ENCODE measurements at places on chromosomes 3 and 15. TPM values are rescaled to one million over a fixed set of nuclear protein-coding genes. Genes with fewer than 3 reads are reported as not detected.

Gene ERC2
- total RNA-seq: 1.3 TPM

Gene UACA
- 19.4 TPM for total RNA-seq

DNA sequence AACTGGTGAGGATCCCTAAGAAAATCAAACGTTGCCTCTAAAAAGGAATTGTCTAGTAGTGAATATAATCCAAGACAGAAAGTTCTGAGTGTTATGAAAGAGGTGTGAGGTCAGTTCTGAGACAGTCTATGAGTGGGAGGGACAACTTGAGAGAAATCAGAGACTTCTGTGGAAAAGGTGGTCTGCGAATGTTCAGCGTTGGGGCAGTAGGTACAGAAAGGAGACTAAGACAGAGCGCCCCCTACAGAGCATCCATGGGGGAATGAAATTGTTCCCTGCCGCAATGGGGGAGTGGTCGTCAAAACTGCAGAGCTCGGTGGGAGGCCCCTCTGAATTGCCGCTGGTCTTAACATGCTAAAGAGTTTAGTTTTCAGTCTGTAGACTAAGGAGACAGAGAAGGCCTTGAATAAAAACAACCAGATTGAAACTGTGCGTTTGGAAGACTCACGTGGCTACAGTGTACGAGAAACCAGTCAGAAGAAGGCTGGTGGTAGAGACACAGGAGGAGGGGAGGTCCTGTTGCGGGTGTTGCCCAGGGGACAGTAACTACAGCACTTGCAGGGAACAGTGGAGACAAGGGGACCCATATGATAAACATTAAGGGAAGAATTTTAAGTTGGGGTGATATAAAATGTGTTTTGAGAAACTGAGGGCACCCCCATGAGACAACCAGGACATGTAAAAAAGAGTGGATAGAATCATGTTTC is 6.9 kb downstream of the TNIK start:
- DNase-seq: no peak

Gene BCL2A1
- total RNA-seq: 5.2 TPM

Gene VGLL3
- total RNA-seq: 7.8 TPM

Gene RASL12
- 1.6 TPM for total RNA-seq

DNA sequence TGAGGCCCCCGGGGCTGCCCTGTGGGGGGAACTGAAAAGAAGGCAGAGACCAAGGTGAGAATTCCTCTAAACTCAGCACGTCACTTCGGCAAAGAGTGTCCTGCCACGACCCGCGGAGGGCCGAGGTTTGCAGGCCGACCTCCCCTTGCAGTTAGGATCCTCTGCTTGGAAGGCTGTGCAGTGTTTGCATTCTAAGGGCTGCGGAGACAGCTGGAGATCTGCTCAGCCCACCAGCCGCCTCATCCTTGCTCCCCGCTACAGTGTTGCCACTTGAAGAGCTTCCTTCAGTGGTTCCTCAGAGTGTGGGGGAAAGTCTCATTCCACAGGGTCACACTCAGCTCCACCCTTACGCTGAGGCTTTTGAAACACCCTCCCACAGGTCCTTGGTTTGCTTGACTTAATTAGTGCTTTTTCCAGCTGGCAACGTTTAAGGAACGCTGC is 10.8 kb downstream of the SLC51A start:
- DNase-seq: no peak

- no peak for DNase-seq
These were observed 177.8 kb downstream of the SERPINI1 start for GRCh38 chr3:167913219-167913835.

Gene NEO1
- 22.1 TPM for total RNA-seq

Gene XCR1
- 0.04 TPM for total RNA-seq

DNA sequence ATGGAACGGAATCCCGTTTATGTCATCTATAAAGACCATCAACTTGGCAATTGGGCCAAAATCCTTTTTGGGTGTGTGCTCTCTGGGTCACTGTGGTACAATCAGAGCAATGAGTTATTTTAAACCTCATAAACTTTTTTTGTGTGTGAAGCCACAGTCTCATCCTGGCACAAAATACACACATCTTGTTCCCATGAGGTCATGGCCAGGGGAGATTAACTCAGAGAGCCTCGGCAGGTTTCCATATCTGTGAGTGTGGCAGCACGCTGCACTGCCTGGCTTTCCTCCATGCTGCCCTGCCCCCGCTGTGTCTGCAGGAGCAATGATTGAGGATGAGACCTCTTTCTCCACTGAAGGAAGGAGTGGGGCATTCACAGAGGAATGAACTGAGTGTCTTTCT is 54.0 kb upstream of the DLG1 start:
- DNase-seq: peak; percentile 52

DNA sequence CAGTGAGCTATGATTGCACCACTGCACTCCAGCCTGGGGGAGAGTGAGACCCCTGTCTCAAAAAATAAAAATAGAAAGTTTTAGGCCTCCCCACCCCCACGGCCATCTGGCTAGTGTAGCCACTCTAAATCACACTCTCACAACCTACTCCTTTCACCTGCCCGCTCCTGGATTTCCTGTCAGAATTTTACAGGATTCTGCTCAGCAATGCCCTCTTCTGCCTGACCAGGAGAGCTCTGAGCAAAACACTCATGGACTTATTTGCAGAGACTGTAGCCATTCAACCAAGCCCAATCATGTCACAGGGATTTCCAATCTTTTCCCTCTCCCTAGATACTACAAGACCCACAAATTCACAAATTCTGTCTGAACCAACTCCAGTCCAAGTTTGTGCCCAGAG is 242.6 kb upstream of the TPRG1 start:
- peak; percentile 35 for DNase-seq

Gene CLRN1
- total RNA-seq: not detected

DNA sequence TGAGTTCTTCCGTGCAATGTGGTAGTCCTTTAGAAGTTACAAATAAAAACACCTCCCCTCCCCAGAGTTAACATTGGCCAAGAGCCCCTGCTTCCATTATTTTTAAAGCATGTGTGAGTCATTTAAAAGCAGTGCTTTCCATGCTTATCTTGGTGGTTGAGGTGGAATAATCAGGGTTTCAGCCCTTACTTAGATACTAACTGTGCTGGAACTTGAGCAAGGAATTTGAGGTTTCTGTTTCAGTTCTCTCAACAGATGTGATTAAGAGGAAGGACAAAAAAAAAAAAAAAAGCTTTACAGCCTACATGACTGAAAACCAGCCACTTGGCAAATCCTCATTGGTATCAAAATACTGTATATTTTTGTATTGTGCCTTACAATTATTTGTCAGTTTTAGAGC is 64.5 kb downstream of the CGNL1 start:
- no peak for DNase-seq

DNA sequence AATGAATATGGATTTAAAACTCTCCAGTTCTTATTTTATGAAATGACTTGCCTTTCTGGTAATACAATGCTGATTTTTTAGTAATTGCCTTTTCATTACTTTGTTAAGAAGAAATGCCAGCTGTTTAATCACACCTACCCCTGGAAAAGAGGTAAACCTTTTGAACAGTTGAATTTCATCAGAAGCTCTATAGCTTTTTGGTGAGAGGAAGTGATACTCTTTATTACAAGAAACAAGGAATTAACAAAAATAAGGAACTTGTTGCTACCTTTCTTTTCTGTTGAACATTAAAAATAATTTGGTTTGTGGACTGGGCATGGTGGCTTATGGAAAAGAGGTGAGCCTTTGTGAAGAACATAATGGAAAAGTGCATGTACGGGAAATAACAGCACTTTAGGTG is 19.7 kb downstream of the BLOC1S6 start:
- DNase-seq: no peak

DNA sequence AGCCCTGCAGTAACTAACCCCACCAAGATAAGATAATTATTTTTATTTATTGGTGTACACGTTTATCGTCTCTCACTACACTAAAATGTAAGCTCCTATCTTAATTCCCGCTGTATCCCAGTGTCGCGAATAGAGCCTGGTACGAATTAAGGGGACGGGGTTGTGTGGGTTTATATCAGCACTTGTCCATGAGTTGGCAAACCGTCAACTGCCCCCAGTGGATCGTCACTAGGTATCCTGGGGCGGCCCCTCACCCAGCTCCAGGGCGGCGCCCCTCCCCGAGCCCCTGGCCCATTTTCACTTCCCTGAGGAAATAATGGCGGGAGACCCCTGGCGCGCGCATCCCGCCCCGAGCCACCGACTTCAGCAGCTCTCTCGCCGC is 465 bp downstream of the RUVBL1 start:
- no peak for DNase-seq

Gene FHIT
- 8.4 TPM for total RNA-seq

GRCh38 chr3:158453865-158454264 is 117.1 kb upstream of the MLF1 start:
- no peak for DNase-seq

All from pancreas (tissue), 10 donors.